ENCODE measurements at places on chromosomes 1 and 21.
A peak's percentile ranks its signal among the peaks of the same experiment; 100 is the strongest.

- DNase-seq: no peak
Measured at GRCh38 chr1:150564051-150564991, 15.1 kb downstream of the MCL1 start.

- no peak for DNase-seq
Measured at GRCh38 chr1:162404550-162405160, 7.3 kb downstream of the SH2D1B start.

DNA sequence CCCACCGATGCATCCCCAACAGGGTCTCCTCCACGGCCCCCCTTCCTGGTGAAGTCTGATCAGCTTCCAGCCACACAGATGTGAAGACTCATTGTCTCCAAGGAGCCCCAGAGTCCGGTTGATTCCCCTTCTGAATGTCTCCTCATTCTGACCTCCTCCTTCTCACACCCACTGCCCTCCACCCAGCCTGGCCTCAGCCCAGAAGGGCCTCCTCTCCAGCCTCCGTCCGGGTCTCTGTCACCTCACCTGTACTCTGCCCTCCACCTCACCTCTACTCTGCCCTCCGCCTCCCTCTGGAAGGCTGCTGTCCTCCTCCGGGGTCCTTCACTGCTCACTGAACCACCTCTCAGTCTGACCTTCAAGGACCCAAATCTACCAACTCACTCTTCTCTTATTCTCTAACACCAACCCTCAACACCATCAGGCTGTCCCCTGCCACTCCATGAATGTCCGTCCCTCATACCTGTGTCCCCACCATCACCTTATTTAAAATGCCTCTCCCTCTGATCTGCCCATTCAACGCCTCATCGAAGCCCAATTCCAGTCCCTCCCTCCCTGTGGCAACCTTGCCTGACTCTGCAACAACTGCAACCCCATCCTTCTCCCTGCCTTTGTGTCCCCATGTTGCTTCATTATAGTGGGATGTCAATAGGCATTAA is 201.2 kb downstream of the TOMM20 start:
- DNase-seq: no peak

DNA sequence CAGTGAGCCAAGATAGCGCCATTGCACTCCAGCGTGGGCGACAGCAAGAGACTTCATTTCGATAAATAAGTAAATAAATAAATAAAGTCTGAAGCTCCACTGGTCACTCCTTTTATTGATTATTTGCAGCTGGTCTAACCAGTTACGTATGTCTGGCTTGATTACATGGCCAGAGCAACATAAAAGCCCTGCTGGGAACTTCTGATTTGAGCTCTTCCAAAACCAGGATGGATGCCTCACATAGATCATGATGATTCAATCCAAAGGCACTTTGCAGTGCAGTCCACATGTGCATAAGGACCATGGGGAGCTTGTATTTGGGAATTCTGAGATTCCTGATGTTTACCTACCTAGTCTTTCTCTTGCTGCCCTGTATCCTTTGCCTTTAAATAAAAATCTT is 24.0 kb downstream of the NSUN4 start:
- DNase-seq: no peak

GRCh38 chr1:235138821-235139220 is 10.2 kb upstream of the TOMM20 start:
- no peak for DNase-seq

DNA sequence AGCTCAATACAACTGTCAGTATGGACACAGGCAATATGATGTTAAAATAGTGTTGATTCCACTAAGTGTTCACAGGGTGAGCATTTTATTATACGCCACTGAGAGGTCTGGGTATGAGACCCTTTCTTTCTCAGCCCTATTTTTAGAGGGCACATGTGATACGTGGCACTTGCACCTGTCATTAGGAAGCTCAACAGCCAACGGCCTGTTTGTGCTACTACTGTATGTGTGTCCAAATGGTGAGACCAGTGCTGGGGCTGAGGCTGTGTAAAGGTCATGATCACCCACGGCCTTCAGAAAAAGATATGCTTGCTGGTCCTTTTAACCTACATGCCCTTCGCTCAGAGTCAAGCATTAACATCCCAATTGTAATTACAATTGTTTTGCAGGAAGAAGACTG is 176.2 kb downstream of the DUSP10 start:
- no peak for DNase-seq

- DNase-seq: peak; percentile 28
Measured at GRCh38 chr1:97820470-97821188, 100.2 kb downstream of the DPYD start.

DNA sequence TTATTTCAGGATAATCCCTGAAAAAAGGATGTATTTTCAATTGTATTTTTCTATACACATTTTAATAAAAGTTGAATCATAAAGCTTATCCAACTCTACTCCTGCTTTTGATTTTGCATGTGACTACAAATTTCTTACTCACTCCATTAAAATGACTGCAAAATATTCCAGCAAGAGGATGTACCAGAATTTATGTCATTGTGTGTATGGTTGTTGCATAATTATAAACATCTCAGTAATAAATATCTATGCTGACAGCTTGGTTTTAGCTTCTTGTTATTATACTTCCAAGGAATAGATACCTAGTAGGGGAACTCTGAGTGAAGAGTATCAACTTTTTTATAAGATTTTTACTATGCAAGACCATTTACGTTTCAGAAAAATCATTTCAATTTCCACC is 463.2 kb upstream of the RUNX1 start:
- DNase-seq: no peak

DNA sequence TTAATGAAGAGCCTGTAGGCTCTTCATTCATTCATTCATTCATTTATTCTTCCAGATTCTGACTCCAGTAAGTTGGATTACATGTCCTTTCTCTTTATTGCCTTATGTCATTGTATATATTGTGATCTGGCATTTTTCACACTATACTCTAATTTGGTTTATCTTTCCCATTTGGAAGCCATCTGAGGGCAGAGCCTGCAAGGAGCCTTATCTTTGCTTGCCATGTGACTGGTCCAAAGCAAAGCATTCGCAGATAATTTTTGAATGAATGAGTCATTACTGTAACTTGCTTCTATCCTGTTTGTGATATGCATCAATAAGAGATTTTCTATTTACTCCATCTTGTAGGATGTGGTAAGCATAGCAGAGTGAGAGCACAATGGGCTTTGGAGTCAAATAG is 108.4 kb upstream of the DAB1 start:
- no peak for DNase-seq

DNA sequence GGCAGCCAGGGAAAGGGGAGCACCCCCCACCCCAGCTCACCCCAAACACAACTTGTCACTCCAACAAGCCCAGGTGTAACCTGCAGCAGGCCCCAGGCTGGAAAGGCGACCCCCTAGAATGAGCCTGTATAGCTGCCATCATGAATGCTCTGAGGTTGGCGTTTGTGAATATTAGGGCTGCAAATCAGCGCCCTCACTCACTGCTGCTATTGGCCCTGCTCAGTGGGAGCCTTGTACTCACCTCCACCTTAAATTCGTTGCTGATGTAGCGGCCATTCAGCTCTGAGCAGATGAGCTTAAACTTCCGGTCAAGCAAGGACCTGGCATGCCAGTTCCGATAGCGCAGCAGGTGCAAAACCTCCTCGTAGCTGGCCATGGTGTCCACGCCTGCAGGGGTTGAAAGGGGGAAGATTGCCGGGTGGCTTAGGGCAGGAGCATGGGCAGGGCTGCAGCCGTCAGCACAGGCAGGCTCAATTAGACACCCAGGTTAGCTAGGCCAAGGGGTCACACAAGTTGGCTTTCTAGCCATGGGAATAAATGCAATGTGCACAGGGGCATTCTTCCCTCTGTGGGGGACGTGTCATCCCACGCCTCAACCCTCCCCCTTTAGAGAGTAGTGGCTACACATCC is 81.7 kb downstream of the PIK3CD start:
- no peak for DNase-seq

DNA sequence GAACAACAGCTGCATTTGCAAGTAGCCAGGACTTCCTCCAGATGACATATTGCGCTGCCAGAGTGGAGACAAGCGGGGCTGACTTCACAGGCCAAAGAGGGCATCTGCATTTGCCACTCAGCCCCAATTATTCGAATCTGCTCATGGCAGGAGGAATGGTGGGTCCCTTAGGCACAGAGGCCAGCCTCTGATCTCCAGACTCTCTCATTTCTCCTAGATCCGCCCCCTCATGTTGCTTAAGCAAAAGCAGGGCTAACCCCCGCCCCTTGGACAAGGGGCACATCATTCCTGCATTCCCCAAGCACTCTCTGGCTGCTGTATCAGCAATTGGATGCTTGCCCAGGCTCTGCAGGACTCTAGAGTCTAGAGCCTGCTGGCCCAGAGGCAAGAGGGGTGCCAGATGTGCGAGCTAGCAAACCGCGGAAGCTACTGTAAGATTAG is 262.4 kb downstream of the ST6GALNAC3 start:
- peak; percentile 78 for DNase-seq

DNA sequence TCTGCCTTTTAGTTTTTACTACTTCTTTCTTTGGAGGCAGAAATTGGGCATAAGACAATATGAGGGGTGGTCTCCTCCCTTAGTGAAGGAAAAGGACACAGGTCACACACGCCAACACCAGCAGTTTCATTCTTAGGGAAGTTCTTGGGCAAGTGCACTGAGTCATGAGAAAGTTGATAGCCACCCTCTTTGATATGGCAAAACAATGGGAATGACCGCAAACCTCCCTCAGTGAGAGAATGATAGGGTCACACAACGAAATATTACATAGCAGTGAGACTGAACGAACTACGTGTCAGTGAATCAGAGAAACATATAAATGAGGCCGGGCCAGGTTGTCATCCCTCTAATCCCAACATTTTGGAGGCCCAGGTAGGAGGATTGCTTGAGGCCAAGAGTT is 20.0 kb downstream of the IL6R start:
- DNase-seq: no peak

DNA sequence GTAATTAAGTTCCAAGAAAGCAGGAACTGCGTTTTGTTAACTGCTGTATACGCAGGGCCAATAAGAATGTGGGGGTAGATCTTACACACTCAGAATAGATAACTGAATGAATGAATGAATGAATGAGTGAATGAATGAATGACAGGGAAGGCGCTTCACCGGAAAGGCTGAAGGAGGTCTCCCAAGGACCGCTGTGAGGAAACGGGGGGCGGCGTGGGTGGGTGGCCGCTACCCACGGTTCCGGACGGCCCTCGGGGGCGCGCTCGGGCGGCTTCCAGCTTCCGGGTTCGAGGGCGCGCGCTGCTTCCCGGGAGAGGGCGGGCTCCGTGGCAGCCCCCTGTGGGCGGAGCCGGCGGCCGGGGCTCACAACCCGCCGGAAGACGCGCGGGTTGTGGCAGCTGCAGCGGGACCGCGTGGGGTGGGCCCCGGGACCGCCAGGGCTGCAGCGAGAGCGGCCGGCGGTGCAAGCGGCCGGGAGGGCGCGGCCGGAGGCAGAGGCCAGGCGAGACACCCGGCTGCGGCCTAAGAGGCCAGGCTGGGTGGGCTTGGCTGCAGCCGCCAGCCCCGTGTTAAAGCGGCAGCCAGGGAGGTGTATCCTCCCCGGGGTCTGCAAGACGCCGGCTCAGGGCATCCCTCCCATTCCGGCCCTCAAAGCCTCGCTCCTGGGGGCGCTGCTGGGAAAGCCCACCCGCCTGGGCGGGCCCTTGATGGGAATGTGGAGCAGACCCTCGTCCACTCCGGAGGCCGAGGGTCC is at the start of gene ZFP69:
Gene ZFP69, plus strand, starts transcription at position 367 of the 754 bp plus-strand sequence. CDS start 2,072 bp downstream, outside the sequence.
- peak; percentile 66 for DNase-seq

GRCh38 chr1:21294266-21294989 is 4.2 kb upstream of the ECE1 start:
- DNase-seq: no peak

DNA sequence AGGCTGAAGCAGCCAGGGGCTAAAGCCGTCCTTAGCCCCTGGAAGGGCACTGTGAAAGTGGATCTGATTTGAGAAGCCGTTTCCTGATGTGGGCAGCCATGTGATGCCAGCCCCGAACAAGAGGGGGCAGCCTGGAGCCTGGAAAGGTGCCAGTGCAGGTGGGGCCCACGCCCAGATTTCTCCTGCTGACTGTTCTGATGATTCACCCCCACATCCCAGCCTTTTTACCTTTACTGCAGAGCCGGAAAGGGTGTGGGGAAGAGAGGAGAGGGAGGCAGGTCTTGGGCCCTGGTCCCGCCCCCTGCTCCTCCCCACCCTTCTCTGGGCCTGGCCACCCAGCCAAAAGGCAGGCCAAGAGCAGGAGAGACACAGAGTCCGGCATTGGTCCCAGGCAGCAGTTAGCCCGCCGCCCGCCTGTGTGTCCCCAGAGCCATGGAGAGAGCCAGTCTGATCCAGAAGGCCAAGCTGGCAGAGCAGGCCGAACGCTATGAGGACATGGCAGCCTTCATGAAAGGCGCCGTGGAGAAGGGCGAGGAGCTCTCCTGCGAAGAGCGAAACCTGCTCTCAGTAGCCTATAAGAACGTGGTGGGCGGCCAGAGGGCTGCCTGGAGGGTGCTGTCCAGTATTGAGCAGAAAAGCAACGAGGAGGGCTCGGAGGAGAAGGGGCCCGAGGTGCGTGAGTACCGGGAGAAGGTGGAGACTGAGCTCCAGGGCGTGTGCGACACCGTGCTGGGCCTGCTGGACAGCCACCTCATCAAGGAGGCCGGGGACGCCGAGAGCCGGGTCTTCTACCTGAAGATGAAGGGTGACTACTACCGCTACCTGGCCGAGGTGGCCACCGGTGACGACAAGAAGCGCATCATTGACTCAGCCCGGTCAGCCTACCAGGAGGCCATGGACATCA is at the start of gene SFN:
Gene SFN, plus strand, starts transcription at position 369 of the 904 bp plus-strand sequence. Its CDS starts 64 bp downstream, at position 433.
- DNase-seq: no peak

DNA sequence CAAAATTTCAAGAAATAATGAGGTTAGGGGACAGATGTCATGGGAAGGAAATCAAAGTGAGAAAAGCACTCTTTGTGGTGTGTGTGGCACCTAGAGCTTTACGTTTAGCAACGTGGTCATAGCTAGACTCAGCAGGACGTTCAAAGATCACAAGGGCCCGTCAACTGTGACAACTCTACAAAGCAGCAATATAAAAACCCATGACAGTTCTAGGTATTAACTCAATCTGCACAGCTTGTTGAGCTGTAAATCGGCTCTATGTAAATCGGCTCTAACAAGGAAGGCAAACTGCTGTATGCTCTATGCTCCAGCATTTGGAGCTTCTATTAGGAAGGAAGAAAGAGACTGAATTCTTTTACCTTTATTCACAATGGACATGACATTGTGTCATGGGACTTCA is 64.8 kb downstream of the TP53BP2 start:
- DNase-seq: no peak

- no peak for DNase-seq
Measured at GRCh38 chr1:203662821-203663220, 36.2 kb downstream of the ATP2B4 start.

- no peak for DNase-seq
Measured at GRCh38 chr1:231934797-231935196, 308.2 kb downstream of the DISC1 start.

Data from NCI-H2227 treated with DMSO at 0.1 percent for 48 hours (cell line).